Pancreas (tissue), 10 donors: ENCODE measurements at places on chromosomes 7 and 10.
A peak's percentile ranks its signal among the peaks of the same experiment; 100 is the strongest.

DNA sequence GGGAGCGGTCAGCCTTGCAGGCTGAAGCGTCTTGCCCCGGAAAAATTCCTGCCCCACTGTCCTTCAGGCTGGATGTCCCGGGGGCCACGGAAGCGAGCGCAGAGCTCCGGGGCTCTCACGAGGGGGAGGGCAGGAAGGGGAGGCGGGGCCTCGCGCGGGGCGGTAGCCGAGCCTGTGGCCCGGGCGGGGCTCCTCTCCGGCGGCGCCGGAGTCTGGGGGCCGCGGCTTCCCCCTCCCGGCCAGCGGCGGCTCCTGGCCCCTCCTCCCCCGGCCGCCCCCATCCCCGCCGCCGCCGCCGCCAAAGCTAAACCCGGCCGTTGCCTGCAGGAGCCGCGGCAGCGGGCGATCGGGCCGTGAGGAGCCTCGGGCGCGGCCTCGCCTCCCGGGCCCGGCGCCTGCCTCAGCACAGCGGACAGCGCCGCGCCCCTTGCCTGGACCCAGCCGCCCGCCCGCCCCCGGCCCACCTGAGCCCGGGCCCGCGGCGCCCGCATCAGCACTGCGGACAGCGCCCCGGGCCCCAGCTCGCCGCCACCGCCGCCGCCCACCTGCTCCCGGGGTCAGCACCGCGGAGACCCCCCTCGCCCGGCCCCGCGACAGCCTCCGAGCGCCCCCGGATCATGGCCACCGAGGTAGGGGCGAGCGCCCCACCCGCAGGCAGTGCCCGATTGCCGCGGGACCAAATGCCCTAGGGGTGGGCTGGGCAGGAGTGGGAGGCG, at the start of gene GOLGA7B:
GOLGA7B (plus strand) TSS at position 157 of the 716 bp plus-strand sequence; CDS start at position 618, 461 bp downstream.
- DNase-seq: peak; percentile 81

GRCh38 chr10:94443047-94443446, 40.7 kb downstream of the TBC1D12 start:
- DNase-seq: no peak

GRCh38 chr10:75191821-75192568, 18.6 kb upstream of the VDAC2 start:
- DNase-seq: peak; percentile 68

DNA sequence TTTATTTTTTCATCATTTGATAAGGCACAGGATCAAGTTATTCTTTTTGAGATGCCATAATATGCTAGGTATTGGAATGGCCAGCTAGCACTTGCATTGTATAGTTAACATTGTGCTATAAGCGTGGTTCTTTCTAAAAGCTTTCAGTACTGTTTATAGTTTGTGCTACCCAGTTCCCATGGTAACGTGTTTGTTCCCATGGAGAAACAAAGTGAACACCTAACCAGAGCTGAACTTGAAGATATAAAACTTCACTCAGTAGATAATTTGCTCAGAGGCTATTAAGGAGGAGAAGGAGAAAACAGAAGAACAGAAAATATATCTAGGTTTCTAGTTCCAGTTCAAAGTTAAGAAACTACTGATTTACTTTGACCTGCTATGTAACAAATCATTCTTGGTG, 23.6 kb upstream of the ITGB8 start:
- no peak for DNase-seq

GRCh38 chr10:17859492-17860156, 50.5 kb downstream of the MRC1 start:
- no peak for DNase-seq

DNA sequence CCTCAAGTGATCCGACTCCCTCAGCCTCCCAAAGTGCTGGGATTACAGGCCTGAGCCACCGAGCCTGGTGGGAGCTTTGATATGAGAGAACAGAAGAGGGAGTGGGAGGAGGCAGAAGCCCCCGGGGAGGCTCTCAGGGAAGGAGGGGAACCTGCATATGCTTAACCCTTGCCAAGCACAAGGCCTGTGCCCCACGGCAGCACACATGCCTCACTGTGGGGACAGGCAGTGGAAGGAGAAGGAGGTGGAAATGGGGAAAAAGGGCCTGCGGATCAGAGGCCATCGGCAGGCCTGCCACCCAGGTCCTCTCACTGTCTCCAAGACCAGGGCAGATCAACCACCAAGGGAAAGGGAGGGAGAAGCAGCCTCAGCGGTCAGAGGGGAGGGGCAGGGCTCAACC, 7.2 kb upstream of the GRID1 start:
- no peak for DNase-seq

DNA sequence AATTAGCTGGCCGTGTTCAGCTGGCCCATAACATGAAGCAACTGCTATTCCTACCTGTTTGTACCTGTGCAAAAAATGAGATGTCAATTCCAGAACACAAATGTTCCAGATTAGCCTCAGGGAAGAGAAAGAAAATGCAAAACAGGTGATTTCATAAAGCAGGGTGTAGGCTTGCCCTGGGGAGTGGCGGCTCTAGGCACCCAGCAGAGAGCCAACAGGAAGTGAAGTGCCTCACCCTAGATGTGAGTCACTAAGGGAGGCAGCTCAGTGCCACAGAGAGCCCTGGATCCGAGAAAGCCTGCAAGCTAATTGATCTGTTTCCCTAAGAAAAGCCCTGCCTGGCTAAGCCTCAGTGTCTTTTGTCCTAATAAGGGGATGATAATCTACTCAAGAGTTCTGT, 240.0 kb downstream of the ARHGAP21 start:
- no peak for DNase-seq

DNA sequence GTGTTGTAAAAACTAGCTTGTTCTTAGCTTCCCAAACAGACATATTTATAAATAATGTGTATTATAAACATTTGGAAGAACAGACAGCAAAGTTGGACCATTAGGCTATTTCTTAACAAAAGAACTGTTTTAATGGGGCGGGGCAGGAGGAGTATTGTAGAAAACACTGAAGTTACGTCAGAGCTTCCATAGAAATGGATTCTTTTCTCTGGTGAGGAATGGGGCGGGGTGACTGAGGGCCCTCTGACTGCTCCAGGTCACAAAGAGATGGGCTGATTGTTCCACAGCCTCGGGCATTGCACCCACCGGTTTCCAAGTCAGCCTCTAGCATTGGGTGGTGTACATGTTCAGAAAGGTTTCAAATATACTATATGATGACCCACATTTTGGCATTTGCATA, 36.8 kb upstream of the ADAM12 start:
- DNase-seq: no peak

DNA sequence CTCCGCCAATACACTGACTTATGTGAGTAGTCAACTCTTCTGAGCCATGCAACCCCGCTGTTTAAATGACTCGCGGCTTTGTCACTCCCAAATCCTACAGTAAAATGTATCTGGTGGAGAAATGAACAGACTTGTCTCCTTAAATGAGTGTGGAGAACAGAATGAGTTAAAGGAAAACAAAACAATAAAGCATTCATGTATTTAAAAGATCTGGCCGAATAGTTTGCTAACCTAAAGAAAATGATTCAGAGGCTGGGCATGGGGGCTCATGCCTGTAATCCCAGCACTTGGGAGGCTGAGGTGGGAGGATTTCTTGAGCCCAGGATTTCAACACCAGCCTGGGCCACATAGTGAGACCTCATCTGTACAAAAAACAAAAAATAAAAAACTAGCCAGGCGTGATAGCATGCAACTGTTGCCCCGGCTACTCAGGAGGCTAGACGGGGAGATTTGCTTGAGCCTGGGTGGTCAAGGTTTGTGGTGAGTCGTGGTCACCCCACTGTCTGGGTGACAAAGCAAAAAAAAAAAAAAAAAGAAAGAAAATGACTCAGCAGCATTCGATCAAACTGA, 86.5 kb upstream of the PFKP start:
- DNase-seq: no peak

DNA sequence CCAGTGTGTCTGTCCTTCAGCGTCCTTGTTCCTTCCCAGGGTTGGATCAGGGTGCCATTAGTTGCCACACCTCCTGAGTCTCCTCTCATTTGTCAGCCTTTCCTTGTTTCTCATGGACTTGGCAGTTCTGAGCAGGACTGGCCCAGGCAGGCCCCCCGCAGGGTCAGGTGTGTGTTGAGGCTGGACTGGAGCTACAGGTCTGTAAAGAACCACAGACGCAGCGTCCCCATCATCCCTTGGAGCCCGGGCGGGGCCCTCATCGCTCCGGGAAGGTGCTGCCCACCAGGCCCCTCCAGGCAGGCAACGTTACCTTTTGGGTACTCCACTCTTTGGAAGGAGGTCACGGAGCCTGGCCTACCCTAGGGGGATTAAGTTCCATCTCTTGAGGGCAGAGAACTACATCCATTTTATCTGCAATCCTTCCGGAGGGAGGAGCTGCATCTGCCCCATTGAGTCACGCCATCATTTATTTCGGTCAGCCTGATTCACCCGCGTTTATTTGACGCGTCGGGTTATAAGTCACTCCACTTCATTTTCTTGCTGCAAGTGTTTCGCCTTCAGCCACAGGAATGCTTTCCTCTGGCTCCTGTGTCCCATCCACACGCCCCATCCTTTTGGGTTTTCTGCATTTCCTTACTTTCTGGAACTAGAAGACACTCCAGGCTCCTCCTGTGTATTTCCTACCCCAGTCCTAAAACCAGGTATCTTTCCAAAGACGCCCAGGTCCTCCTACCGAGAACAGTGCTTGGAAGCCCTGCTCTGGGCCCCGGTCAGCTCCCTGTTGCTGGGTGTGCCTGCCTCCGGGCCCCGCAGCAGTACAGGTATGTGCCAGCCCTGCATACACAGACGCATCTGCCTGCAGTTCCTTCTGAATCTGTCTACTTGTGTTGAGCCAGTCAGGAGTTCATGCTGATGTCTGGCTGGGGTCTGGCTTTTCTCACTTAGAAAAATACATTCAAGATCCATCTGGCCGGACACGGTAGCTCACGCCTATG, 141.9 kb downstream of the MAD1L1 start:
- no peak for DNase-seq
